ENCODE measurements at places on chromosomes 16 and 17.

- DNase-seq: no peak
Observed at GRCh38 chr16:65770752-65771151, 595.7 kb upstream of the CDH5 start.

- DNase-seq: no peak
Observed at GRCh38 chr16:1026784-1027500, 45.4 kb downstream of the SOX8 start.

GRCh38 chr16:55542459-55543082 is 23.9 kb upstream of the CAPNS2 start:
- DNase-seq: no peak

DNA sequence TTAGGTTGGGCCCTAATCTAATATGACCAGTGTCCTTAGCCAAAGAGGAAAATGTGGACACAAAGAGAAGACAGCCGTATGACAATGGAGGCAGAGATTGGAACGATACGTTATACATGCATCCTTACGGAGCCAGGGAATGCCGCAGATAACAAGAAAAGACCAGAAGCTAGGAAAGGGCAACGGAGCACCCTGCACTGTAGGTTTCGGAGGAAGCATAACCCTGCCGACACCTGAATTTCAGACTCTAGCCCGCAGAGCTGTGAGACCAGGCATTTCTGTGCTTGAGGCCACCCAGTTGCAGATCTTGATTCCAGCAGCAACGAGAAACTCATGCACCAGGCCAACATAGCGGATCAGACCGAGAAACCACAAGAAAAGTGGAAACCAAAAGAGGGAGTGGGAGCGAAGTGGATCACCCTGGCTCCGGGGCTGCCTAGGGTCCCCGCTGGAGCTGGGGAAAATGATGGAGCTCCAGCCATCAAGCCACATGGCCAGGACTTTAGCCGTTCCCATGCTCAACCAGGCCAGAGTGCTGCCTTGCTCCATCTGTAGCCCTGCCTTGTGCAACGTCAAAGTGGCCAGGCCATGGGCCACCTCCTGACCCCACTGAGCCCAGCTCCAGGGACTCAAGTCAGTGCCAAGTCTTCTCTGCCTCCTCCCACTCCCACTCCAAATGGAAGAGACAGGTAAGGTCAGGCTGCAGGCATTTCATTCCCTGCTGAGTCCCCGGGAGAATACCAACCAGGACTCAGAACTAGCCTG is 51.7 kb upstream of the RPL38 start:
- no peak for DNase-seq

DNA sequence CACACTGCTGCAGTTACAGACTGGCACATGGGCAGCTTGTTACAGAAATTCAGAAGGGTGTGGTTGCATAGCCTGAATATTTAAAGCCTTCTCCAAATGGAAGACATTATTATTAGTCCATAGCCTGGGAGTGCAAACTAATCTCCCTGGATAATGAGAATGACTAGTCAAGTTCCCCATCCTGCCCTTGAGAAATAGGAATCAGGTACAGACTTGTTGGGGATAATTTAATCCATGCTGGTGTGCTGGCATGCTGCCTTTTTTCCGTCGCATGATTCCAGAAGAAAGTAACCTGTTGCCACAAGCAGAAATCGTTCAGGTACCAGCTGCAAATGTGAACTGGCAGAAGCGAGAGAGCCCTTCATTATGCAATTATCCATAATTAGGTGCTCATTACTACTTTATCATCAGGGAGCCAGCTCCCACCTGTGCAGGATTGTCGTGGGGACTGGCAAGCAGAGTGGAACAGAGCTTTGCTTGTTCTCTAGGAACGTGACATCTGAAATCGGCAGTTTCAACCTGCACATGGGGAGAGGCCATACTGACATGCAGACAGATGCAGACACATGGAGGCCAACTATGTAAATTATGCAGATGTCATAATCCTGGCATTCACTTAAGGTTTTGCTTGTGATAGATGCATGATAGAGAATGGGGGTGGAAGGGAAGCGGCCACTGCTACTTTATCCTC is 419.4 kb downstream of the PMP22 start:
- peak; percentile 64 for DNase-seq

- no peak for DNase-seq
Observed at GRCh38 chr16:50183316-50183715, 30.2 kb downstream of the TENT4B start.

Data from prostate gland (tissue), 2 donors.